LHCN-M2 (cell line): ENCODE measurements at places on chromosomes 12 and 14. TPM values are rescaled to one million over a fixed set of nuclear protein-coding genes. Genes with fewer than 3 reads are reported as not detected.
A peak's percentile ranks its signal among the peaks of the same experiment; 100 is the strongest.

Gene ADAM21
- 1.3 and 1.7 TPM in 2 replicates for total RNA-seq

Gene TSPAN19
- total RNA-seq, result 0.06 TPM in 2 replicates

Gene ITGA7
- total RNA-seq, result 135 and 217 TPM in 2 replicates

Gene C12orf54
- not detected in 2 replicates for total RNA-seq

Gene ANO4
- 8.3 and 8.8 TPM in 2 replicates for total RNA-seq

Gene AQP2
- total RNA-seq, result not detected in 2 replicates

Gene SBNO1
- total RNA-seq, result 29.7 and 32.1 TPM in 2 replicates

Gene SNRPF
- 10.0 and 10.8 TPM in 2 replicates for total RNA-seq

Gene MEG3
- total RNA-seq, result 80.9 and 81.0 TPM in 2 replicates

DNA sequence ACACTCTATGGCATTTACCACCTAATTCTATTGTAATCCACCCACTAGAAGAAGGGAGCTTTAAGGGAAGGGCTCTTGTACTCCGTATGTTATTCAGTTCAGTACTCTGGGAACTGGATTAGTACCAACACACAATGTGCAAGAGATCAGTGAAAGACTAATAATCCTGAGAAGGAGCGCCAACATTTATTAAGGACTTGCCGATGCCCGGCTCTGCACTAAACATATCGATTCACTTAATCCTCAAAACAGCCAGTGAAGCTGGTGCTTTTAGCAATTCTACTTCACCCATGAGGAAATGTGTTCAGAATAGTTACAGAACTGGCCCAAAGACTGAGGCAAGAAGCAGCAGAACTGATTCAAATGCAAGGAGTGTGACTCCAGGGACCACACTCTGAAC, 80.9 kb downstream of the RPS6KA5 start:
- no peak for DNase-seq

DNA sequence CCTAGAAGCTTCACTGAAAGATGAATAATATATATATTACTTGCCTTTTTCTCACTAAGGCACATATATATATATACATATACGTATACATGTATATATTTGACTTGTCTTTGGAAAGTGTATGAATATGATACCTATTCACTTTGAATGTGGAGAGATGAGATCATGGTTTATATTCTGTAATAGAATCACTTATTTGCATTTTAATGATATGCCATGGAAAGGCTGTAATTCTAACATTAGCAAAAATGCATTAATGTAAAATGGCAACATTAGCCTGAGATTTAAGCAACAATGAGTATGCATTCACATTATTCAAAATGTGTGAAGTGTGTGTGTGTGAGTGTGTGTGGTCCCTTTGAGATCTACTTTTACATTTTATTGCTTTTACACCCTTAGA, 54.5 kb upstream of the PRKD1 start:
- no peak for DNase-seq

DNA sequence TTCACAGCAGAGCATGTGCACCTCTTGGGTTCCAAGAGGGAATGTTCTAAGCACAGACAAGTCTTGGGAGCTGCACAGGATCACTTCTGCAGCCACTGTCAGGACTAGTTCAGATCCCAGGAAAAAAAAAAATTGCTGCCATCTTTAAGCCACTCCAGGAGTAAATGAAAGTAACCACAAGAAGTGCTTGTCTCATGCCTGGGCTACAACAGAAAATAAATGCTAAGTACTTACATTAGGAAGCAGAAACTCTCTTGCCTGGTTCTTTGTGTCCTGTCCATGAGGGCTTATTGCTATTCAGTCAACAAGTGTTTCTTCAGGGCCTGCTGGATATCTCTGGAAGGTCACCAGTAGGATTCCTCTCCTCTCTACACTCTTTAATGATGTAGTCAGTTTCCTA, 176.1 kb downstream of the KTN1 start:
- no peak for DNase-seq

DNA sequence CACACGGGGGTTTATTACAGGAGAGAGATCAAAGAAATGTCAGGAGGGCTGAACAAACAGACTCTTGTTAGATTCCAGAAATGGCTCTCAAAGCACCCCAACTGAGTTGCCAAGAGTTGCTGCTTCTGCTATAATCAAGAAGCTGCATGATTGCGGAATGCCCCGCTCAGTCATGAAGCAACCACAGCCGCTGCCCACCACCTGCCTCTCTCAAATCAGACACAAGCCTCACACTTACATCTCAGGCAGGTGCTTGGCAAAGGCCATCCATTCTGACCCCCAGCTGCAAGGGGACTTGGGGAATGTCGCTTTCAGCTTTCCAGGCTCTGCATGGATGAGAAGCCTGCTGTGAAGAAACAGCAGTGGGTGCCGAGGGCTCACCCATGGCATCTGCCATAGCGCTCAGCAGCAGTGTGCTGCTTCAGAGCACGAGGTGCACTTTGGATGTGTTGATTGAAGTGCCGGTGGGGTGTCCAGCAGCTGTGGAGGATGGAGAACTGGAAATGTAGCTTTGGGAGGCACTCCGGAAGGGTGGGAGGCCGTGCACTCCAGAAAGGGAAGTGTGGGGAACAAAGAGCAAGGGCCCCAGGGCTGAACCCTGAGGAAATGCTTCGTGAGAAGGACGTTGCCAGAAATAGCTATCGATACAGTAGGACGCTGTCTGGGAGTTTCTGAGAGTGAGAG, 37.7 kb downstream of the LRRC74A start:
- no peak for DNase-seq

DNA sequence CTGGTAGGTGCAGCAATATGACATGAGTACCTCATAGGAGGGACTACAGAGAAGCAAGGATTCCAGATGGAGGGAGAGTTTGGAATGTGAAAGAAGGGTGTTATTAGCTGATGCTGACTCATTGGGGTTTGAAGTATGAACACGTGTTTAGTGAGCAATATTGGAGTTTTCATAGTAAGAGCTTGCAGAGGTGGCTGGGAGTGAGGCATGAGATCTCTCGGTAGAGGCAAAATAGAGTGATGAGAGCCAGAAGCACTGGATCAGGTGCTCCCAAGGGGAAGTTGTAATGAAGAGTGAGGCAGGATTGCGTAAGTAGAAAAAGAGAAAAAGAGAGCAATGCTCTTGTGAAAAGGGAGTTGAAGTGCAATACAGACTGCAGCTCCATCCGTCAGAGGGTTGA, 42.1 kb downstream of the MGST1 start:
- peak; percentile 79 for DNase-seq

GRCh38 chr14:99937475-99938244, 127.6 kb upstream of the EVL start:
- DNase-seq, result no peak

DNA sequence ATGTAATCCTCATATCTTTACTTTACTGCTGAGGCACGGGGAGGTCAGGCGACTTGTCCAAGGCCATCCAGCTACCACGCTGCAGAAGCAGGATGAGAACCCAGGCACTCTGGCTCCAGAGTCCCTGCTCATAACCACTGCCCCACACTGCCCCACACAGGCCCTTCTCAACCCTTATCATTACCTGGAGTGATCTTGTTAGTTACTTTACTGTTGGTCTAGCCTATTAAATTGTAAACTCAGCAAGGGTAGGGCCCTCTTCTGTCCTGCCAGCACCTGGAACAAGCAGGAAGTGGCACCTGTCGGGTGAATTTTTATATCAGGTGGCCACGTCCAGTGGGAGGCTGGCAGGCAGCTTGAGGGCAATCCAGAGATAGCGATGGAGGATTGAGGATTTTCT, 12.2 kb downstream of the FAIM2 start:
- no peak for DNase-seq

DNA sequence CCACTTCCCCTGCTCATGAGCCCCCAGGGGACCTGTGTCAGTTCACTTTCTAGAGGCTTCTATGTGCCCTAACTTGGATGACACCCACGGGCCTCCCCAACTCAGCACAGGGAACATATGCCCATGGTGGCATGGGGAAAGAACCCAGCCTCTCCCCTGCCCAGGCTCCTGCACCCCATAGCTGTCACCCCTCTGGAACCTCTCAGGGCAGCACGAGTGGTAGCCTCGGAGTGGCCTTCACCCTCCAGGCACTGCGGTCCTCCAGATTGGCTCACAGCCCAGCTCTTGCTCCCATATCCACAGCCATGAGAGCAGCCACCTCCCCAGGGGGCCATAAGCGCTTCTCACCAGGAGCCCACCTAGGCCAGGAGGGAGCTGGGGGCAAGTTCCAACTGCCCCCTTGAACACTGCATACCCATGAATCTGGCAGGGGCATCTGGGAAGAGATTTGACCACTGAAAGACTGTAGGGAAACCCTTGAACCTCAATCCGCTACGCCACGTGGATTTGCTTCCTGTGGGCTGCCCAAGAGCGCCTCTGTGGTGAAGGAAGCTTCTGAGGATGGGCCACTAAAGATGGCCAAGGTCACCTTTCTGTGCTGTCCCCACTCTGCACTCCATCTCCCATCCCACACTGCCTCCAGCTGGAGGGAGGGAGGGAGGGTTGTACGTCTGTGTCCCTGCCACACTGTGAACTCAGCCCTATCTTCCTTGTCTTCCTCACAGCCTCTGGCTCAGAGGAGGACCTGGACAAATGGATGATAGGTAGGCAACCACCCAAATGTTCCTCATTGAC, 11.9 kb downstream of the PLD4 start:
- DNase-seq, result no peak

DNA sequence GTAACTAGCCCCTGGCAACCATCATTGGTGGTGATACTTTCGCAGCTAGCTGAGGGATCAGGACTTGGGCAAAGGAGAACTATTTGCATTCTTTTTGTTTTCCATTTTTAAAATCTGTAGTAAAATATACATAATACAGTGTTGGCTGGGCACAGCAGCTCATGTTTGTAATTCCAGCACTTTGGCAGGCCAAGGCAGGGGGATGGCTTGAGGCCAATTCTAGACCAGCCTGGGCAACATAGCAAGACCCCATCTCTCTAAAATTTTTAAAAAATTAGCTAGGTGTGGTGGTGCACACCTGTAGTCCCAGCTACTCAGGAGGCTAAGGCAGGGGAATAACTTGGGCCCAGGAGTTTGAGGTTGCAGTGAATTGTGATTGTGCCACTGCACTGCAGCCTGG, 20.0 kb downstream of the TFCP2 start:
- DNase-seq, result no peak

GRCh38 chr12:51004504-51004903, 21.7 kb downstream of the SLC11A2 start:
- no peak for DNase-seq

GRCh38 chr12:1518591-1519516, 75.5 kb downstream of the FBXL14 start:
- peak; percentile 97 for DNase-seq

DNA sequence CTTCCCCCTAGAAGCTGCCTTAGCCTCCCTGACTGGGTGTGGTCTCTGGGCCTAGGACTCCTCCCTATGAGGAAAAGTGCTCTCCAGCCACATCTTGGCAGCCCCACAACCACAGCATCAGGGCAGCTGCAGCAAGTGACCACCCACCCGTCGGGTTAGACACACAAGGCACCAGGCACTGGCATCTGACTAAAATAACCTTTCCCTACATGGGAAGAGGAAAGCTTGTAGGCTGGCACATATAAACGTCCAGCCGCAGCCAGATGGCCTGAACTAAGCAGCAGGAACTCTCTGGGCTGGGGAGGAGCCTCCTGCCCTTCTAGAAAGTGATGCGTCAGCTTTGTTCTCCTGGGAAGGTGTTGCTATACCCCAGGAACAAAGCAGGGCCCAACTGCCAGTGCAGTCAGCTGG, 328.7 kb downstream of the DPF3 start:
- no peak for DNase-seq

DNA sequence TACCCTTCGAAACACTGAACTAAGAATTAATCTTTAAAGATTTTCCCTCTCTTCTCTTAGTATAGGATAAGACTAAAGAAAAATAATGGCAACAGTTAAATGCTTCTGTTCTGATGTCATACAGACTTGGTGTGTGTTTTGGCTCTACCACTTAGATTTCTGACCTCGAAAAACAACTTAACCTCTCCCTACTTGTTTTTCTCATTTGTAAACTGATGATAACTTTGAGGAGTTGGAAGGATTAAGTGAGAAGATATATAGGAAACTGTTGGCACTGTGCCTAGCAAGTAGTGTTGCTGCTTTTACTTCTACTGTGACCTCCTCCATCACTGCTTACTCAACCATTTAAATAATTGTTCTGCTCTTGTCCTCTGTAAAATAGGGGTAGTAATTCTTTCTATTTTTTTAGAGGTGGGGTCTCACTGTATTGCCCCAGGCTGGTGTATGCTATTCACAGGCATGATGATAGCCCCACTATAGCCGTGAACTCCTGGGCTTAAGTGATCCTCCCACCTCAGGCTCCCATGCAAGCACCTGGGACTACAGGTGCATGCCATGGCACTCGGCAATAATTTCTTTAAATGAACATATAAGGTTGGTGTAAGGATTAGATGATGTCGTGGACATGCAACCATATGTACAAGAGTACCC, 22.4 kb downstream of the PALS1 start:
- DNase-seq, result peak; percentile 26

DNA sequence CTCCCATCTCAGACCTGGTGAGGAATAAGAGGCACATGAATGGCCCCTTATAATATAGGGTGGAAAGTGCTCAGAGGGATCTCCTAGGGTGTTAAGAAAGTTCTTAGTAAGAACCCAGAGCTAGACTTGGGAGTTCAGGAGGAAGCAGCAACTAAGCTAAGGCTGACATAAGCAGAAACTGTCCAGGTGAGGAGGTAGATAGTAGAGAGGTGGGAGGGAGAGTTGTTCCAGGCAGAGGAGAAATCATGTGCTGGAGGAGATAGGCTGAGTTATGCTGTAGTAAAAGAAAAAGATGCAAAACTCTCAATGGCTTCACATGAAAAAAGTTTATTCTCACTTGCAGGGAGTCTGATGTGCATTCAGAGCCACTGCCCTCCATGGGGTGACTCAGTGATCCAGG, 50.7 kb downstream of the FOS start:
- DNase-seq, result no peak

DNA sequence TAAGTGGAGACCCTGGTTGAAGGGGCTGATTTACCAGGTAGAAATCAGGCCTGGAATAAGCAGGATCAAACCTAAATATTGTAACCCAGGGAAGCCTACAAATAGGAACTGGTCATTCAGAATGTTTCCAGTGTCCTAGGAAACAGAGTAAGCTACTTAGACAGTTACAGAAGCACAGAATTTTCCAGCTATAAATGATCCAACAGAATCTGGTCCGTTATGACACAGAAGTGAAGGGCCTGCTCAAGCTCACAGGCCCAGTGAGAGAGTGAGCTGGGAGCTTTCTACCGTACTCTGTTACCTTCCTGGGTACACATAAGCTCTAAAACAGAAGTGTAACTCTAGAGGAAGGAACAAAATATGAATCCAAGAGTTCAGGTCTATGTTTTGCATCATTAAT, 119.1 kb downstream of the TTC7B start:
- DNase-seq, result no peak

DNA sequence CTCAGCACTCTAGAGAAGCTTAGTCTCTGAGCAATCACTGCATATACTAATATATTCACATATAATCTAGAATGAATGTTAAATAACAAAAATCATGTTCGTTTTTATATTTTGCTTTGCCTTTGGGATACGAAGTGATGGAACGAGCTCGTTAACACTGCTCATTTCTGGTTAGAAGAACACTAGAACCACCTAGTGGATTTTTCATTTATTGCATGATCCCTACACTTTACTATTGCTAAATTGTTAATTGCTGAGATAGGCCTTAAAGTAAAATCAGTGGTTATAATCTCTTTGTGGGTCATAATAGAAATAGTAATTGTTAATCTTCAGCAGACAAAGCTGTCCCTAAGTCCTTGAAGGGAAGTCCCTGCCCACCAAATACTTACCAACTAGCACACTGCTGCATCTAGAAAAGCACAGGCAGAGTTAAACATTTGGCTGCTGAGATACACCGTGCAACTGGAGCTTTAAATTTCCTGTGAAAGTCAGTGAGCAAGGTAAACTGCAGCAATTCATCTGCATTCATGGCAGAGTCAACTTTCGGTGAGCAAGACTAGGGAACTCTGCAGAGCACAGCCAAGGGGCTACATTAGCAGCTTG, 353.7 kb downstream of the APAF1 start:
- peak; percentile 21 for DNase-seq
